ENCODE measurements at places on chromosomes 11 and 22.

- no peak for DNase-seq
Measured at GRCh38 chr22:39291523-39291922, 27.9 kb downstream of the RPL3 start.

DNA sequence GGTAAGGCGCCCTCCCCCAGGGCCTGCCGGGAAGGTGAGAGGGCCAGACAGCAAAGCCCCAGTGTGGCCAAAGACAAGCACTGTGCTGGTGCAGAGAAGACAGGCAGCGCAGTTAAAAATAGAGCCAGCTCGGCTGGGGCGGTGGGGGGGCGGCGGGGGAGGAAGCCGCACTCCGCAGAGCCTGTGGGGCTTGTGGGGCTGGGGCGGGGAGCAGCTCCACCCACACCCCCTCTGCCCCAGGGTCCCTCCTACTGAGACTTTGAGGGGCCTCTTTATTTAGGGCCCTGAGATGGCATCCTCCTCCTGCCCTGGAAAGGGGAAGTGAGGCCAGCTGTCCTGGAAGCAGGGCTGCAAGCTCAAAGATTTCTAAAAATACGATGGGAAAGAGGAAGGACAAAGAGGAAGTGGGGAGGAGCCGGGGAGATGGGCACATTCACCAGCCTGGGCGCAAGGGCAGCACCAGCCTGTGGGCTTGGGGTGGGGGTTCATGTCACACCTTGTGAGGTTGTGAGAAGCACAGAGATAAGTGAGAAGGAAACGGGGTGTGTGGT is 2.6 kb downstream of the CYTH4 start:
- DNase-seq, result no peak

- no peak for DNase-seq
Measured at GRCh38 chr11:106409671-106410070, 332.2 kb downstream of the AASDHPPT start.

DNA sequence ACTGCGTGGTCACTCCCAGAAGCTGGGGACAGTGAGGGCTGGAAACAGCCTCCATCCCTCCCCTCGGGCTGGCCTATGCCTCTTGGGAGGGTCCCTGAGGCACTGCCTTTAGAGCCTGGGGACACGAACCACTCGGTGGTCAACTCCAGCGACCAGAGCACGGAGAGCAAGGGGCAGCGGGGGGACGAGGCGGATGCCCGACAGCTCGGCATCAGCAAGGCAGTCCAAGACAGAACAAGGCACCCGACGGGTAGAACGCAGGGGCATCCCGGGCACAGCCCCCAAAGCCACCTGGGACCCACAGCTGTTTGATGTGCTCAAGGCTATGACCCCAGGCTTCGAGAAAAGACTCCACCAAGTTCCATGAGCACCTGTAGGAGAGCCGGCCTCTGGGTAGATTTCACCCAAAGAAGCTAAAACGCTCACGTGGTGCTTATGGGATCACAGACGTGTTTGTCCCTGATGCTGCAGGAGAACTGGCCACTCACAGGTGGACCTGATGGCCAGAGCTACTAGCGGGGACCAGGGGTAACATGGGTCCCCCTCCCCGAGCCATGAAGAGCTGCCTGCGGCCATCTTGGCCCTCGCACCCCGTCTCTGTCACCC is 510 bp upstream of the LSP1 start:
- no peak for DNase-seq

DNA sequence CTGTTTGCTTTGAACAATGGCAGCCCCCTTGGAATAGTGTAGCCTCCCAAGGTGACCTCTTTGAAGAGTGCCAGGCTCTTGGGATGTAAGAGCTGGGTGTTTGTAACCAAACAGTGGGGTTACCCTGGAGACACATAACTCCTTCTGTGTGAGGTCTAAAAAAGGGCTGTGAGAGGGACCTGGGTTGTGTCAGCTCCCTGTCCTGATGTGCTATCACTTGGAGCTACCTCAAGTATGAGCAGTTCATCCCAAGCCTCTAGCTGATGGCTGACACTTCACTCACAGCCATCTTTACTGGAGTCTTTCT is 40.2 kb downstream of the TSPAN18 start:
- DNase-seq, result no peak
